RKO (cell line): ENCODE measurements at places on chromosomes 1 and 21.

- DNase-seq, result no peak
Measured at GRCh38 chr1:177366091-177366490, 195.3 kb downstream of the BRINP2 start.

DNA sequence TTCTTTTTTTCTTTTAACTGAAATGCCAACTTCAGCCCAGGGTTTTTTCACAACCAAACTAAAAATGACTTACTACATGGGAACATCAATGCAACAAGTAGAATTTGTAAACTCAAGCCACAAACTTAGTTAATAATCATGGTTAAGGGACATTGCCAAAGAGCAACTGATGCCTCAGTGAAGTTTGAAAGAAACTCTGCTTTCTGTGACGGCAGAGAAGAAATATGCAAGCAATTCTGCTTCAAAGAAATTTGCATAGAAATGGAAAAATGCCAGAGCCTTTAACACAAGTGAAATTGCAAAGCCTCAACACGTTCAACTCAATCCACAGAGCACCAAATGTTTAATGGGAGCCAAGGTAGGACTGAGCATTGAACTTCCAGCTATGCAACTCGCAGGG lies 5.0 kb upstream of the CHD5 start:
- no peak for DNase-seq

DNA sequence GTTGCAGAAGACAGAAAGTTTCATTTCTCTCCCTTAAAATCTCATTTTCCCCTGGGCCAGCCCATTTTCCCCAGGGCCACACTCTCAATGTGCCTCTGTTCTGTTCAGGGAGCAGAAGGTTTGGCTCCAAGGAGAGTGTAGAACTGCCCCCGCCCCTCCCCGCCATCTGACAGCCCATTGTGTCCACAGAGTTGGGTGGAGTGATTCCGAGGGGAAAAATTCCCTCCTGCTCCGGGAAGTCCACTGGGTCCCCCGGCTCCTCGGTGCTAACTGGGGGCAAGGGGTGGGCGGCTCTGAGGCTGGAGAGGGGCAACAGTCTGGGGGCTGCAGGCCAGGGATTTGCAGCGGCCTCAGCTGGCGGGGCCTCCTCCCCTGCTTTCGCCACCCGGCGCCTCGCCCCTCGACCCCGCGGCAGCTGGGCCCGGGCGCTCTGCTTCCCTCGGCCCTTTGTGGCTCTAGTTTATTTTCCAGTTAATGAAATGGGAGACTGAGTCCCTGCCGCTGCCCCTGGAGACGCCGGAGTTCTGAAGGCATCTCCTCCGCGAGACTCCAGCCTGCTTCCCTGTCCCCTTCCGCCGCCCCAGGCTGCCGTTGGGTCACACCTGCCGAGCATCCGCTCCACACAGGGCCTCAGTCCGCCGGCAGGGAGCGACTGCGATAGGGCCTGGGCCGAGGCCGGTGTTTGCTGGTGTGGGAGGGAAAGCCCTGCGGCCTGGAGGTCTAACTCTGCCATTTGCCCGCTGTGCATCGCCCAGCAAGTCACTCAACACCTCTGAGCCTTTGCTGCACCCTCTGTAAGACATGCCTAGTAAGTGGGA lies 14.7 kb upstream of the KIRREL1 start:
- DNase-seq, result no peak

DNA sequence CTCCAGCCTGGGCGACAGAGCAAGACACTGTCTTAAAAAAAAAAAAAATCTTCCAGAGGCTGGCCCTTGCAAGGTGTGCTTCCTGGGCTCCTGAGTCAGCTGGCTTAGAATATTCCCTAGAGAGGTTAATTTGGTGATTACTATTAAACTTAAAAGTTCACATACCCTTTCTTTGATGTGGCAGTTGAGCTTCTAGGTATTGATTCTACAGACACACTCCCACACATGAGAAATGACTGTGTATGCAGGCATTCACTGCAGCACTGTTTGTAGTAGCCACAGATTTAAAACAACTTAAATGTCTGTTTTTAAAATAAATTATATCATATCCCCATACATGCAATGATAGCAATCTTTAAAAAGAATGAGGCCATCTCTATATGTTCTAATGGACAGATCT lies 93.4 kb downstream of the GDAP2 start:
- no peak for DNase-seq
